ENCODE measurements at places on chromosomes 4 and X.

- DNase-seq, result no peak
Measured at GRCh38 chrX:73127700-73128241, 48.5 kb upstream of the PABPC1L2A start.

DNA sequence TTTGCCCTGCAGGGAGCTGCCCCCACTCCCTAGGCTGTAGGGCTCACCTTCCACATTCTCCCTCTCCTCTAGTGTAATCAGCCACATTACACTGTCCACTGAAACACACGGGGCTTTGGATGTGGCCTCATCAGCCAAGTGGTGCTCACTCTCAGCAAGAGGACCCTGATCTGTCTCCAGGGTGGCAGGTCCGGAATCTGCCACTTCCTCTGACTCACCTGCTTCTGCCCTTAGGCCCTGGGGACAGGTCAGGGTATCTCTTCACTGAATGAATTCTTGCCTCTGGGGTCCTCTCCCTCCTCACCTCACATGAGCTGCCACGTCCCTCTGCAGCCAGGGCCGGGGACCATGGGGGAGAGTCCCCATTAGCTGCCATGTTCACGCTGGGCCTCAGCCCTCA, 15.9 kb downstream of the ZNF41 start:
- no peak for DNase-seq

DNA sequence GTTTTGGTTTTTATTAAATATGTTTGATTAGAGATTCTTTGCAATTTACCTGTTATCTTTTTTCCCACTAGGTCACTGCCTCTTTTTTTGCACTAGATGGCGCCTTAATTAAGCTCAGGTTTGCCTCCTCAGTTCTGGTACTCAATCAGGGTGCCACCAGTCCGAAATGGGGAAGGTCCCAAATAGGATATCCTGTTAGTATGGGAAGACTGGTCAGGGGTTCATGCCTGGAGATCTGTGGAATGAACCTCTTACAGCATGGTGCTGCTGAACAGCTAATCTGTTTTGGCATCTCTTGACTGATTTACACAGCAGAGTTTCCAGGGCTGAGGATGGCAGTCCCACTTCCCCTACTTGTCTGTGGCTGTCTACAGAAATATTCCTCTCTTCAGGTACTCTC, 24.2 kb upstream of the VSIG1 start:
- no peak for DNase-seq

GRCh38 chr4:61995717-61996340, 795.7 kb downstream of the ADGRL3 start:
- DNase-seq, result no peak

GRCh38 chr4:149972407-149972806, 105.8 kb upstream of the DCLK2 start:
- no peak for DNase-seq

DNA sequence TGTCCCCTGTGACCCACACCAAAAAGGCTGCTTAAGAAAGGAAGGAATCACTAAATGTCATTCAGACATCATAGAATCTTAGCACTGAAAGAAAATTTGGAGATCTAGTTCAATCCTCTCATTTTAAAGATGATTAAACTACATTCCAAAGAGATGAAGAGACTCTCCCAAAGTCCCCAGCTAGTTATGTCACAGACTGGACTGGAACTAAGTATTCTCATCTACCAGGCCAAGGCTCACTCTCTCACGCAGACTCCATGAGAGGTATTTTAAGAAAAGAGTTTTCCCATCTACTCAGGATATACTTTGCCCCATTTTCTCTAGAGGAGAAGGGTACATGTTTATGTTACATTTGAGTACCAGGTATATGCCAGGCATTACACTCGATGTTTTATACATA, 6.9 kb downstream of the FABP2 start:
- DNase-seq, result no peak

- DNase-seq, result no peak
Measured at GRCh38 chr4:53121264-53121865, 244.5 kb downstream of the SCFD2 start.

- no peak for DNase-seq
Measured at GRCh38 chr4:33262824-33263223, 2542.7 kb downstream of the PCDH7 start.

- no peak for DNase-seq
Measured at GRCh38 chr4:8917321-8917811, 45.7 kb upstream of the HMX1 start.

- DNase-seq, result no peak
Measured at GRCh38 chrX:106397788-106398538, 213.8 kb upstream of the RADX start.

DNA sequence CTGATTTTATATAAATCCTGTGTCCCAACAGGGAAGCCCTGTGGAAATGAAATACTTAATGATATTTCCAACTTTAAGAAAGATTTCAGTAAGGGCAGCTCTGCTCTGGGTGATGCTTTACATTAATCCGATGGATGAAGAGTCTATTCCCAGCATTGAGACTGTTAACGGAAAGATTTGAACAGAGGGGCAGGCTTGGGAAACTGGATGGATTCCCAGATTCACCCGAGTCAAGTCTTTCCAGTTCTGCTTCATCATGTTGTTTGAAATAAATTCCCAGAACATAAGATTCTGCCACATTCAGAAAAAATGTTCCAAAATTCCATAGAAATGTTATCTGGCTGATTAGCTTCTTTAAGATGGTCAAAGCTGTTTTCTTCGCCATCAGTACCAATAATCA, 246.0 kb downstream of the FBXW7 start:
- no peak for DNase-seq

GRCh38 chr4:22695917-22696316, 3.2 kb downstream of the GBA3 start:
- no peak for DNase-seq

DNA sequence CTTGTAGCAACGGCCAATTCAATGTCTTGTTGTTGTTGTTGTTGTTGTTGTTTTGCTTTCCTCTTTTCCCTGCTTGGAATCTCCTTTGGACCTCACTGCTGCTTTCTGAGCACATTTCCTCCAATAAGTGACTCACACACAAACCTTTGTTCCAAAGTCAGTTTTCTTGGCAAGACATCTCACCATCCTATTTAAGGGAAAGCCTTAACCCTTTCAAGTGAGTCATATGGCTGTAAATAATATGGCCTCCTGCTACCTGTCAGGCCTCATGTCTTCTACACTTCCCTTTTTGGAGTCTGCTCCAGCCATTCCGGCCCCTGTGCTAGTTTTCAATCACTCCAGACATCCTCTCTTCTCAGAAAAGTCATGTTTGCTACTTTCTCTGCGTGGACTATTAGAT, 79.5 kb upstream of the MAGEB10 start:
- DNase-seq, result peak; percentile 1

GRCh38 chr4:2689825-2690700, 66.1 kb downstream of the TNIP2 start:
- DNase-seq, result peak; percentile 29

DNA sequence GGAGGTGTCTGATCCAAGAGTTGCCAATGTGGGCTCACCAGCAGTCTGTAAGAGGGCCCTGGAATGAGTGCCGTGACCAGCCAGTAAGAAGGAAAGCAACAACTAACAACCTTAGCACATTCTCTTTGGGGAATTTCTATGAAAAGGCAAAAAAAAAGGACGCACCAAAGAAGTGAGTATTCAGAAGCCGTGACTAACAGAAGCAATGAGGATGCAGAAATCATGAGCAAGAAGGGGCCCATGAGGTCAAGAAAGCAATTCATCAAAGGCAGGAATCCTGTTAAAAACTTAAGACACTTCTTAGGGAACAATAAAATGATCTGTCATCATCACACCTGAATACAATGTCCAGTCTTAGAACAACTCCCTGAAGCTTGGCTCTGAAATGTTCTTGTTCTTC, 260.5 kb downstream of the RAPGEF2 start:
- no peak for DNase-seq

DNA sequence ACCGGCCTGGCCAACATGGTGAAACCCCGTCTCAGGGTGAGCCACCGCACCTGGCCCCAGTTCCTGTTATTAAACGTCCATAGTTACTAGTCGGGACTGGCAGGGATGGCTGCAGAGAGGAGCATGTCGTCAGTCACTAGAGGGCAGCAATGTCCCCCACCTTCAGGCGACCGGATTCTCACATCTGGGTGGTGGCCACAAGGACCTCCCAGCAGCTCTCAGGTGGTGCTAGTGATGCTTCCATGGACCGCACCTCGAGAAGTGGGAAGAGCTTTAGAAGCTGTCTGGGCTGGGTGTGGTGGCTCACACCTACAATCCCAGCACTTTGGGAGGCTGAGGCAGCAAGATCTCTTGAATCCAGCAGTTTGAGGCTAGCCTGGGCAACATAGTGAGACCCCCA, 13.3 kb upstream of the IL3RA start:
- peak; percentile 17 for DNase-seq

DNA sequence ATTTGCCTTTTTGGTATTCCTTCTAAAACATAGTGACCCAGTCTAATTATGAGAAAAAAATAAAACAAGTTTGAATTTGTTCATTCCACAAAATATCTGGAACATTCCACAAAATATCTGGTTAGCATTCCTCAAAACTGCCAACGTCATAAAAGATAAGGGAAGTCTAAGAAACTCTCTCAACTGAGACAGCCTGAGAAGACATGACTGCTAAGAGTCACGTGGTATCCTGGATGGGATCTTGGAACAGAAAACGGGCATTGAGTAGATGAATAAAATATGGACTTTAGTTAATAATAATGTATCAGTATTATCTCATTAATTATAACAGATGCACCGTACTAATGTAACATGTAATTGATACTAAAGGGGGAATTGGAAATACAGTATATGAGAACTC, 280.9 kb downstream of the ARAP2 start:
- no peak for DNase-seq

GRCh38 chr4:10981576-10981975, 297.0 kb upstream of the CLNK start:
- DNase-seq, result no peak

- no peak for DNase-seq
Measured at GRCh38 chr4:175824076-175824475, 12.0 kb upstream of the GPM6A start.

DNA sequence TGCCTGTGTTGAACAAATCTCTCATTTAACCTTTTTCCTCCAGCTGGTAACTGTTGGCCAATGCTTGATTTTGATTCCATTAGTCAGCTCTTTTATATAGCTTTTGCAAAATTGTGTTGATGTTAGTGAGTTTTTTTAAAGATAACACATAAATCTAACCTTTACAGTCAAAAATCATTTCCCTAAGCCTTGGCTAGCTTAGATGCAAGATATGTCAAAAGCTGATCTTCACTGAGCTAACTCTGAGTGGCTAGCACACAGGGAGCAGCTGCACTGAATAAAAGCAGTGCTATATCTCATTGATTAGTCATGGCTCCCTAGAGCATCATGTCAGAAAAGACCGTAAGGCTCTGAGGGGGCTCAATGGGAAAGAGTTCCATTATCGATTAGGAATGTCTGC, 78.7 kb downstream of the PPARGC1A start:
- no peak for DNase-seq

- no peak for DNase-seq
Measured at GRCh38 chr4:79682801-79683530, 274.9 kb upstream of the GK2 start.

GRCh38 chrX:102975016-102975415, 37.9 kb downstream of the RAB40AL start:
- DNase-seq, result no peak

DNA sequence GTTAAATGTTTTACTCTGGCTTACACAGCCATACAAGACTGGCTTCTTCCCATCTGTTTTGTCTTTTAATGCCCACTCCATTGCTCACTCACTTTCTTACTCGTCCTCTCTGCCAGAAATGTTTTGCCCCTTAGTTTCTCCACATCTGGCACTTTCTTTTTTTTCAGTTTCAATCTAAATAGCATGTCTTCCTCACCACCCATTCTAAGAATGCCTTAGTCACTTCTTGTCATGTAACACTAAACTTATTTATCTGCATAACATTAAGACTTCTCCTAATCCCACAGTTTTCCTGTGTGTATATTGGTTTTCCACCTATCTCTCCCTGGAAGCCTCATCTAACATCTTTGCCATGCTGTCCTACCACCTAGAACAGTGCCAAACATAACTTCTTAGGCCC, 119.3 kb downstream of the ADAMTS3 start:
- DNase-seq, result no peak

GRCh38 chr4:117063961-117064696, 21.2 kb downstream of the TRAM1L1 start:
- DNase-seq, result peak; percentile 60

DNA sequence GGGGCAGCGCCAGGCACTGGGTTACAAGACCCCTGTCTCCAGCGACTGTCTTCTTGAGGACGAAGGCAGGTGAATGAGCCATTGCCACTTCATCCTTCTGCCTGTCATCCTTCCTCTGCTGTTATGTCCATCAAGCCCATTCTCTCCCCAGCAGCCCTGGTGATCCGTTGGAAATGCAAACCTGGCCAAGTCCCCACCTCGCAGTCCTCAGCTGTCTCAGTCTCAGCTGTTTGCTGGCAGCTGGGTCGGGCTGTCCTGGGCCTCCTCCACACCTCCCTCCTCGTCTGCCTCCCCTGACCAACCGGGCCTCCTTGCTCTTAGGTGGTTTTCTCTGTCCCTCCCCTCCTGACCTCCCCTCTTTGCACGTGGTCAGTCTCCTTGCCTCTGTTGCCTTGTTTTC, 38.0 kb downstream of the PTTG2 start:
- DNase-seq, result no peak

DNA sequence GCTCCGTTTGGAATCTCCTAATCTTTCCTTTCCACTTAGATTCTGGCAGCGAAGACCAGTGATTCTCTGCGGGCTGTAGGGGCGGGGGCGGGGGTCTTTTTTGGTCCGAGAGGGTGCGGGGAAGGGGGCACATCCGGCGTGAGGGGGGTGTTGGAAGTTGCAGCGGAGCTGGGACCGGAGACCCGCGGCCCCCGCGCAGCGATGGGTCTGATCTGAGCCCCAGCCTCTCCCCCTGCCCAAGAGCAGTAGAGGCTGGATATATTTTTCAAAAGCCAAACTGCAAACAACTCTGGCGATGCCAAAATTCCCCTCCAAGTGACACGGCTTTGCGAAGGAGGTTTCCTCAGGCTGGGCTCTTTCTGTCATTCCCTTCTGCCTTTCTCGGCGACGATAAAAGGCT, 355 bp downstream of the GRID2 start:
- DNase-seq, result no peak

GRCh38 chr4:25513814-25514213, 136.8 kb downstream of the ANAPC4 start:
- no peak for DNase-seq

DNA sequence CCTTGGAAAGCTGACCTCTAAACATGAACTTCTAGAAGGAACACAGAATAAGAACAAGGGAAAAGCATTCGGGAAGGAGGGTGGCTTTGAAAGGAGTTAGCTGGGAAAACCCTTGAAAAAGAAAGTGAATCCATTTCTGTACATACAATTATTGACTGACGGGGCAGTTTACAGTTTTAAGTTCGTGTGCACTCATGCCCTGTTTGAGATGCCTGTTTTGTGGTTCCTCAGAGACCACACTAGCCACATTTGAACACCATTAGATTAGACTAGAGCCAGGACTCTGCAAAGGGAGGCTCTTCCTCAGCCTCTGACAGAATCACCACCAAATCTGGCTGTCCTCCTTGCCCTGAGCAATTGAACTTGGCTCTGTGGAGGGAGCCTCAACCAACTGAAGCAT, 158.3 kb downstream of the PALLD start:
- no peak for DNase-seq

GRCh38 chrX:133813971-133814370, 171.4 kb downstream of the GPC3 start:
- no peak for DNase-seq

Measured in brain microvascular endothelial cell (primary cell).